Hepatic stellate cell (primary cell): ENCODE measurements at places on chromosomes 13 and 19.
A peak's percentile ranks its signal among the peaks of the same experiment; 100 is the strongest.

DNA sequence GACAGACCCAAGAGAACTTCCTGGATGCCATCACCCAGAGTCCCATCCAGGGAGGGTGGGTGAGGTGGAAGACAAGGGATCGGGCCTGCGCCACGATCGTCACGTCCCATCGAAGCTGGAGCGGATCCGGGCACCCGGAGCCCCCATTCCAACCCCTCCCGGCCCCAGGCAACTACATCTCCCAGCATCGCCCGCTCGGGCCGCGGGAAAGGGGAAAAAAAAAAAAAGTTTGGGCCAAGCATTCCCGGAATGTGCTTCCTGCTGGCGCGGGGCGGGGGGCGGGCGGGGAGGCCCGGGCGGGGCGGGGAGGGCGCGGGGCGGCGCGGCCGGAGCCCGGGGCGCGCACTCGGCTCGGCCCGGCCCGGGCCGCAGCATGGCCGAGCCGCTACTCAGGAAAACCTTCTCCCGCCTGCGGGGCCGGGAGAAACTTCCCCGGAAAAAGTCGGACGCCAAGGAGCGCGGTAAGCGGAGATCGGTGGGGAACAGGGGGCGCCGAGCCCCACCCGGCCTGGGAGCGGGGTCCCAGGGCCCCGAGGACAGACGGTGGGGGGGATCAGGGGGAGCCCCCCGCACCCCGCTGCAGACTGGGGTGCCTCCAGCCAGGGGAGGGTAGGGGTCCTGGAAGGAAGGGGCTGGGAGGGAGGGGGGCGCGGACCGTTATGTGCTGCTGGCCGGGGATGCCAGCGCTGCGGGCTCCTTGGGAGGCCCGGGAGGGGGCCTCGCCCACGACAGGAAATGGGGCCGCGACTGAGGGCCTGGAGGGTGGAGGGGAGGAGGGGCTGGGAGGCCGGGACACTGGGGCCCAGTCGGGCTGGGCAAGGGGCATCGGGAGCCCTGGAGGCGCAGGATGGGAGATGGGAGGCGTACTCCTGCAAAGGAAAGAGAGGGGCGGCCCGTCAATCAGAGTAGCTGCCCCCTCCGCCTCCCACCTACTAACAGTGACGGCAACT, at the start of gene SYDE1:
SYDE1 (plus strand) TSS at position 341 of the 950 bp plus-strand sequence; CDS start at position 374, 33 bp downstream.
- peak; percentile 88 for DNase-seq

- no peak for DNase-seq
Observed at GRCh38 chr13:30173303-30173610, 134.1 kb downstream of the KATNAL1 start.

GRCh38 chr19:38744874-38745273, 600 bp upstream of the CAPN12 start:
- DNase-seq: no peak

DNA sequence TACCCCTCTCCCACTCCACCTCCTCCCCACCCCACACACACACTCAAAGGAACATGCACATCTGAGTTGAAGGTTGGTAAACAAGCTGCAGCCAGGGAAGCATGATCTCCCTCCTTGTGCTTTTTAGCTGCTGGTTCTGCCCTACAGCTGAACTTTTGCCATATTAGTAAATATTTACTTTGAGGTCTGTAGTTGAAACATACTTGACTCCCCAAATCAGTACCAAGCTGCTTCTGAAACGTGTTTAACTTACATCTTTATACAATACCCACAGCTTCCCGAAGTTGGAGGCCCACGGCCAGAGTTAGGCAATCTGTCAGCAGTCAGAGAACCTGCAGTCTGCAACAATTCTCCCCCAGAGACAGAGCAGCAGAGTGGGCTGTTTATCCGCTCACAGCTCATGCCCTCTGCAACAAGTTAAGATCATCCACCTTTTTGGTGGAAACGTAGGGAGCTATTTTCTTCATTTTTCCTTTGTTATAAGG, 1.5 kb upstream of the PCDH20 start:
- DNase-seq: no peak

DNA sequence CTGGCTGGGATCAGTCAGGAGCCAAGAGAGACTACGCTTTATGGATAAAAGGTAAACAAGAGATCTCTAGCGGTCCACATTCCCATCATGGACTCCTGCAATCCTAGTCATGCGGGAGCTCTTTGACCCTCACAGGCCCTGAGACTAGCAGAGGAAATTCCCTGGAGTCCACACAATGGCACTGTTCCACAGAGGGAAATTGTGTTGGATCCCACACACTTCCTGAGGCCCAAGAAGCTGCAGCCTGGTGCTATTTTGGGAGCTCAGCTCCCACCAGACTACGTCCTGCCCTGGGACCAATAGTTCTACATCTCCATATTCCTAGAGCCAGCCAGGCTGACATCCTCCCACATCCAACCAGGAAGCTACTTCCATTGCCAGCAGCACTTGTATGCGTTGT, 2358.4 kb downstream of the PCDH9 start:
- no peak for DNase-seq
